ENCODE measurements at places on chromosomes 5 and 9.

- no peak for DNase-seq
Measured at GRCh38 chr9:134378901-134379338, 52.7 kb downstream of the RXRA start.

GRCh38 chr5:80387063-80387768 is 20.6 kb upstream of the ZFYVE16 start:
- DNase-seq: no peak

GRCh38 chr5:73796164-73797131 is 170.5 kb downstream of the ARHGEF28 start:
- no peak for DNase-seq

DNA sequence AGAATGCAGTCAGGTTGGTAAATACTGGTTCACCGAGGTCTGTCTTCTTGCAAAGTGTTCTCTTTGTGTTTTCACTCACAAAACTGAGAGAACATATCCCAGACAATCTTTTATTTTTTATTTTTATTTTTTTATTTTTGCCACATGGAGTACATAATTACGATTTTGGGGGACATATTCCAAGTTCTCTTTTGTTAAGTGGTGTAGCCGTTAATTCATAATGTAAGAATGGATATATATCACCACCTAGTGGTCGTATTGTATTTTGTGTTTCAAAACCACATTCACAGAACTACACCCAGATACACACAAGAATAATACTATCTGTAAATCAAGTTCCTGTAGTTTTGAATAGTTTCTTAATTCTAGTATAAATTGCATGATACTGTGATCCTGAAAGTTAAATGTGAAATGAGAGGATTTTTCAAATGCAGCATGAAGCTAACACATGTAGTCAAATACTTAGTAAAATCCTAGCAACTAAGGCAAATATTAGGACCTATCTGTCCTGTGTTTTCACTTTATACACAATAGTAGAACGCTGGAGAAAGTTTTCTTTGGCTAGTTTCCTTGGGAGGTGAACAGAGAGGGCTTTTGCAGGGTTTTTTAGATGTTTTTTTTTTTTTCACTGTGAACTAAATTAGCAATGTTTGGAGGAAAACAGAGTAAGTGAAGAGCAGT is 92.7 kb downstream of the VCAN start:
- DNase-seq: peak; percentile 10

- DNase-seq: no peak
Measured at GRCh38 chr5:138351056-138351455, 1.4 kb upstream of the KDM3B start.

DNA sequence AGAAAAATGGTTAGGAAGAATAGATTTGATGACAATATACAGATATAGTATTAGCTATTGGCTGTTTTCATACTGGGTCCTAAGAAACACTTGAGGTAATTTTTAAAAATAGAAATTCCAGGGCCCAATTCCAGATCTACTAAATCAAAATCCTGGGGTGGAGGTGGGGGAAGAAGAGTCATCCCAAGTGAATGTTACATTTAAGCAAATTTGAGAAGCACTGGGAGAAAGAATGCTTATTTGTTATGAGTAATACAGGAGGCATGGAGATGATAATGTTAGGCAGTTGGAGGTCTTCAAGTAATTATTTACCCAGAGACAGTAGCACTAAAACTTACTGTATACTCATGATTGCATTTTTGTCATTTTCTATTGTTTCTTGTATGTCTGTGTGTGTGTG is 93.0 kb upstream of the DAB2 start:
- DNase-seq: no peak

DNA sequence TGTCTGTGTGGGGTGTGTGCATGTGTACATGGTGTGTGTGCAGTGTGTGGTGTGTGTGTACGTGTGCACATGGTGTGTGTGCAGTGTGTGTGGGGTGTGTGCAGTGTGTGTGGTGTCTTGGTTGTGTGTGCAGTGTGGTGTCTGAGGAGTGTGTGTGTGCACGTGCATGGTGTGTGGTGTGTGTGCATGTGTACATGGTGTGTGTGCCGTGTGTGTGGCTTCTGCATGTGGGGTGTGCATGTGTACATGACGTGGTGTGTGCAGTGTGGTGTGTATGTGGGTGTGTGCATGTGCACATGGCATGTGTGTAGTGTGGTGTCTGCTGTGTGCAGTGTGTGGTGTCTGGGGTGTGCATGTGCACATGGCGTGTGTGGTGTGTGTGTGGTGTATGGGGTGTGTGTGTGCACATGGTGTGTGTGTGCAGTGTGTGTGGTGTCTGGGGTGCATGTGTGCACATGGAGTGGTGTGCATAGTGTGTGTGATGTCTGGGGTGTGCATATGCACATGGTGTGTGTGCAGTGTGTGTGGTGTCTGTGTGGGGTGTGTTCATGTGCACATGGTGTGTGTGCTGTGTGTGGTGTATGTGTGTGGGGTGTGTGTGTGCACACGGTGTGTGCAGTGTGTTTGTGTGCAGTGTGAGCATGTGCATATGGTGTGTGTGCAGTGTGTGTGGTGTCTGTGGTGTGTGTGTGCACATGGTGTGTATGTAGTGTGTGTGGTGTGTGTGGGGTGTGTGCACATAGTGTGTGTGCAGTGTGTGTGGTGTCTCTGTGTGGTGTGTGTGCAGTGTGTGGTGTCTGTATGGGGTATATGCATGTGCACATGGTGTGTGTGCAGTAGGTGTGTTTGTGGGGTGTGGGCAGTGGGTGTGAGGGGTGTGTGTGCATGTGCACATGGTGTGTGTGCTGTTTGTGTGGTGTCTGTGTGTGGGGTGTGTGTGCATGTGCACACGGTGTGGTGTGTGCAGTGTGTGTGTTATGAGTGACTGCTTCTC is 40.6 kb upstream of the ZNG1F start:
- DNase-seq: no peak

- DNase-seq: no peak
Measured at GRCh38 chr5:169781420-169782345, 144.6 kb downstream of the DOCK2 start.

DNA sequence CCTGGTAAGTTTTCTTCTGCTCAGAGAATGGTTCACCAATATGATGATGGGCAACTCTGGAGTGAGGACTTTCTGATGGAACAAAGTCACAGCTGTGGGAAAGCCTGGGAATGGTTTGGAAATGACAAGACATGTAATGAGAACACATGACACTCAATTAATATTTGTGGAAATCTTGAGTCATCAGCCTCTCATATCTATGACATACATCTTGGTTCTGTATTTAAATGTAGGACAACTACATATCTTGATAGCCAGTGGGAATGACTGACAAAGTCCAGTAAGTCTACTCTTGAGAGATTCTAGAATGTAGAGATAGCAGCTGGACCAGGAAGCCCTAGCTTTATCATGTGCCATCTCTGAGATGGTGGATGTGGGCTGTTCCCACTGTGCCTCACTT is 85.5 kb downstream of the PALM2AKAP2 start:
- DNase-seq: no peak

- DNase-seq: no peak
Measured at GRCh38 chr9:14056316-14056861, 257.6 kb downstream of the NFIB start.

- DNase-seq: no peak
Measured at GRCh38 chr5:59767211-59767605, 126.3 kb downstream of the PDE4D start.

DNA sequence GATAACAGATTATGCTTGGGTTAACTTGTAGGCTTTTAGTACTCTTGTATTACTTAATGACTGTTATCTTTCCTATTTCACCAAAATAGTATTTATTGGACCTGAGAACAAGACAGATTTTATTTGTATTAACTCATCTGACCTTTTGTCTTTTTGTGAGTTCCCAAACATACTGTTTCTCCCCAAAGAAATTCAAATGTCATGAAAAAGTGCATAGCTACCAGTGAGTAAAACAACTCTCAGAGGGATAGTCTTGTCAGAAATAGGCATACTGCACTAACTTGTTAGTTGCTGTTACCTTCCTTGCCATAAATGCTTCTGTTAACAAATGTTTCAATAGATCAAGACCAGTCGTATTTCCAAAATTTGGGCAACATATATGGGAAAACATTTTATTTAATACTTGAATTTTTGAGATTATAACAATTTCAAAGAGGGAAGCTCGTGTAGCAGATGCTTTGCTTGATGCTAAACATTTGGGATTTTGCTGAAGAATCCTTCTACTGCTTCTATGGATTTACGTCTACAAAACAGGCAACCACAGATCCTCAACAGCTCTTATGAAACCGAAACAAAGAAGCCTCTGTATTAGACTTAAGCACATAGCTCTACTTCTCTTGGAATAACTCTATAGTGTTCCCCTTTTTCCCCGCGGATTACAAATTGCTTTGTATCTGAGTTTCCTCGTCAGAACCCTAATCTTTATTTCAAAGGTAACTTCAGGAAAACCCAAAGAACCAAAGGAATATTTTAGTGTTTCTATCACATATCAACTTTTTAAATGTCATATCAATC is 248.8 kb downstream of the MCTP1 start:
- no peak for DNase-seq

DNA sequence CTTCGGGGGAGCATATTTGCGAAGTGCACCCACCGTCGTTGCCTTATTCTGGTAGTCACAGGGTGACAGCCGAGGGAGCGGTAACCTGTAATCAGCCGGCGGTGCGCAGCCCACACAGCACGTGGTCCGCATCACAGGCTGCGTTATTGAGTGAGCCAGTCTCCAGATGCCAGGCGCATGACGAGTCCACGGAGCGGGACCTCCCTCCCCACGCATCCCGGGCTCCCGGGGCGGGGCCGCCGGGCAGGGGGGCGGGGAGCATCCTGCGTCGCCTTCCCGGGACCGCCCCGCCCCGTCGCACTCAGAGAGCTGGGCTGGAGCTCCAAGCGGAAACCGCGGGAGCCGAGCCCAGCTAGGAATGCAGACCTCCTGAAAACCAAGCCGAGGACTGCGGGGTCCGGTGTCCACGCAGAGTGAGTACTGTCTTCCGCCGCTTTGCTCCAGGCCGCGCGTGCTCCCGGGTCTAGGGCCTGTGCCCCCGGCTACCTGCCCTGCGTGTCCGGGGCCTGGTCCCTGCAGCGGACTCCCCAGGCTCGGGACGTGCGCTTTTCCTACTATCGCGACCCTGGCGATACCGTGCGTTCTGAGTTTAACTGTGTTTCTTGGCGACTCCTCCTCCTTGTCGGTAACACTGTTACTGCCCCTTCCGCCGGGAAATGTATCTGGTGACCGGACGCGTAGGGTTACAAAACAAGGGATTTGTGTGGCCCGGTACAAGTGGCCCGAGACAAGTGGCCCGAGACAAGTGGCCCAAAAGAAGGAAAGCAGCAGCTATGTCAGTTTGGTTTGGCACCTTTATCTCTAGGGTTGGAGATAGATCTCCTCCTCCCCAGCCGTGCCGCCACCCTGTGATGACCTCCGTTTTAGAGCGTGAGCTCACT is 40.6 kb downstream of the CAST start:
- DNase-seq: peak; percentile 75

DNA sequence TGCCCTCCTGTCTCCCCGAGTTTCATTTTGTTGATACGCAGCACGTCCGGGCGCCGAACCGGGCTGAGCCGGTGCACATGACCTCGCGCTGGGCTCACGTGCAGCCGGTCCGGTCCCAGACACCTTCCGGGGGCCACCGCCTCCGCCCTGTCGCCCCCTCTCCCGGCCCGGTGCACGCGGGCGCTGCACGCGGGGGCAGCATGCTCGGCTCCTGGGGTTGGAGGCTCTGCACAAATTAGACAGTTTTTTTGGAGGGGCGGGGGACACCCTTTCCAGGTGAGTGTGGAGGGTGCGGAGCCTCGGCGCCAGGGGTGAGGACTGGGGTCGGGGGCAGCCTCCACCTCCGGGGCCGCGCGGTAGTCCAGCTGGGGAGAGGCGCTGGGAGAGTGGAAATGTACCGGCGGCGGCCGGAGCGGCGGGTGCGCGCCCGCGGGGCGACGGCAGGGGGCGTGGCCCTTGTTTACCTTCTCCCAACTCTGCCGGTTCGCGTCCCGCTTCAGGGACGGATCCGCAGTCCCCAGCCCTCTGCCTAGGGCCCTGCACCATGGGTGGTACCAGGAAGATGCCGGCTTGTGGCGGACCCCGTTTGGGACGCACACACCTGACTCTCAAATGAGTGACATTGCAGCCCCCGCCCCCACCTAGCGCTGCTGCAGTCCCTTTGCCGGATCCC is 1.1 kb downstream of the JADE2 start:
- DNase-seq: peak; percentile 63

DNA sequence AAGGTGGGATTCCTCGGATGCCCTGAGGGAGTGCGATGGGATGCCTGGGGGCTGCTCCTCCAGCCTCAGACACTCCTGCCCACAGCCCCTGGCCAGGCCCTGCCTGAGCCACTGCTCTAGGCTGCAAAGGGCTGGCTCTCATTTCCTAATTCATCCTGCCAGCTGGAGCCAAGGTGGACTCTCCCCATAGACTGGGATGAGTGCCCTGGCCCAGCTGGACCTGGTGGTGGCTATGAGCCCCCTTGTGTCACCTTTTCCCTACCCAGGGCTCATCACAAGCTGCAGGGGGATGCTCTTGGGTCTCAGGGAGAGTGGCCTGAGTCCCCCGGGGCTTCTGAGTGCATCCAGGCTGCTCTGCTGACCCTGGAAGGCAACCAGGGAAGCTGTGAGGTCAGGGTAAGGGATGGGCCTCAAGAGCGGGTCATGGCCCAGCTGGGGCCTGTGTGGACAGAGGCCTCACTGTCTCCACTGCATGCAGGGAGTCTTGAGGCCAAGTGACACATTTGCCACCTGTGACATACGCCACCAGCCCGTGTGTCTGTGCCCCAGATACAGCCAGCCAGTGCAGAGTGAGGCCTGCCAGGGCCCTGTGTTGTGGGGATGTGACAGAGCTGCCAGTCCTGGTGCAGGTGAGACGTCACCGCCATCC is 102.7 kb upstream of the IER5L start:
- no peak for DNase-seq

GRCh38 chr9:115845648-115846312 is 307.8 kb upstream of the PAPPA start:
- DNase-seq: no peak

DNA sequence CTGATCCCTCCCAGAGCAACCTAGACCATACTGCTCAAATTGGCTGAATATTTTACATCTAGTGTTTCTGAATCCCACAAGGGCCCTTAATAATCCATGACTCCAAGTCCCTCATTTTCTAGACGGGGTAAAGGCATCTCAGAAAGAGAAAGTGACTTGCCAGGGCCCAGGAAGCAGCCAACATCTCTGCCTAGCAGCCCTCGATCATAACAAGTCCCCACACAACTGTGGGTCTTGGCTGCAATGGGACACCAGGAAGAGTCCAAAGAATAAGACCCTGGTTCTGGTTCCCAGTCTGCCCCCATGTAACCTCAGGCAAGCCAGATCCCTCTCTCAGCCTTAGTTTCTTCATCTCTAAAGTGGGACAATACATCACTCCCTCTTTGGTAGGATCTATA is 6.3 kb downstream of the ANXA6 start:
- DNase-seq: no peak

- DNase-seq: no peak
Measured at GRCh38 chr9:95981761-95982390, 106.4 kb downstream of the ERCC6L2 start.
